ENCODE measurements at places on chromosomes 6 and 20. TPM values are rescaled to one million over a fixed set of nuclear protein-coding genes. Genes with fewer than 3 reads are reported as not detected.

DNA sequence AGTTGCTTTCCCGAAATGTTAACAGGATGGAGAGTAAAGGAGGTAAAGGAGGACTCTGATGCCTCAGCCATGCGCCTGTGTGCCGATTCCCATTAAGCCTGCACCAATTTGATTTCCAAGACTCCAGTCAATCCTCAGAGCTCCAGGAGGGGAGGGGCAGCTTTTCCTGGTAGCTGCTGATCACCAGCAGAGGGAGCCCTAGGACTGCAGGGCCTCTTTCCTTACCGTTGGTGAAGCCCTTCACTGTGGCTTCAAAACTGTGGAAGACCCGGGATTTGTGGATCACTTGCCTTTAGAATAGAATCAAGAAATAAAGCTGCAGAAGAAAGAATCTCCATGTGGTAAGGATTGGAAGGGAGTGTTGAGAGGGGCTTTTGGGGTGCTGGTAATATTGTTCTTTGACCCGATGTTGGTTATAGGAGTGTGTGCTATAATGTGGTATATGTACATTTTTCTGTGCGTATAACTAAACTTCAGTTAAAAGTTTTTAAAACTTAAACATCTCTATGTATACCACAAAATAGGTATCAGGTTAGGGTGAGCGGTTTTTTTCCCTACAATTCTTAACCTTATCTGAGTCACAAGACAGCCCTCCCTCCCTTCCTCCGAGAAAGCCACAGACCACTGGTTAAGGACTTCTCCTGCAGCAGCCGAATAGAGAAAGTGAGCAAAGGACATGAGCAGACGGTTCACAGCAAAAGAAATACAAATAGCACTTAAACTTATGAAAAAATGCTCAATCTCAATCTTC is 6.9 kb upstream of the OSER1 start:
- no peak for DNase-seq

GRCh38 chr6:56263596-56264315 is 16.4 kb upstream of the COL21A1 start:
- DNase-seq = no peak

DNA sequence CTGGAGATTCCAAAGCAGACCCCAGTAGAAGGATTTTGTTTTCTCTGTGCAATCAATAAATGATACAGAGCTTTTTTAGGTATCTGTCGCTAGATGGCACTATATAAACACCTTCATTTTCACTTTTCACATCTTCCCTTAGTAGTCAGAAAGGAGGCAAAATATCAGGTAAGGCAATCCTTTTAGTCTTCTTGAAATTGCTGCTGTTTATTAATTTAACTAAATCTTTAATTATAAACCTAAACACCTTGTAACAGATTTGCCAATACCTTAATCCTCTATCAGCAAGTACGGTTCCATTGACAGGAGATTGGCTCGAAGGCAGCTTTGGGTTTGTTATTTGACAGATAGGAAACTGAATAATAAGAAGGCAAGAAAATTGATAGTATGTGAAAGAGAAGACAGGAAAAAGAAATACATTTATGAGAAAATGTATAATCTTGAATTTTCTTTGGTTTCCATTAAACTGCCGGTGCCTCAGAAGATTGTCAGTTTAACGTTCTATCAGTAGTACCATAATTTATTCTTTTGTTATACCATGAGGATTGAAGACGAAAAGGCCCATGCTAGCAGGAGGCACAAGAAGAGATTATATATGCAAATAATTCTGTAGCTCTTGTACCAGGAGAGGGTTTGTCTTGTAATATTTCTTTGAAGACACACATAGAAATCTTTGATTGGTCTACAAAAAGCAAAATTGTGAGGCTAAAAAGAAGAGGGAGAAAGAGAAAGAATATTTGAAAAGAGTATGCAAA is 23.5 kb upstream of the IBTK start:
- DNase-seq = no peak

- no peak for DNase-seq
Observed at GRCh38 chr6:4010048-4010447, 68.9 kb downstream of the FAM217A start.

ARFGAP1 gene
- 60.8 TPM for total RNA-seq

DNA sequence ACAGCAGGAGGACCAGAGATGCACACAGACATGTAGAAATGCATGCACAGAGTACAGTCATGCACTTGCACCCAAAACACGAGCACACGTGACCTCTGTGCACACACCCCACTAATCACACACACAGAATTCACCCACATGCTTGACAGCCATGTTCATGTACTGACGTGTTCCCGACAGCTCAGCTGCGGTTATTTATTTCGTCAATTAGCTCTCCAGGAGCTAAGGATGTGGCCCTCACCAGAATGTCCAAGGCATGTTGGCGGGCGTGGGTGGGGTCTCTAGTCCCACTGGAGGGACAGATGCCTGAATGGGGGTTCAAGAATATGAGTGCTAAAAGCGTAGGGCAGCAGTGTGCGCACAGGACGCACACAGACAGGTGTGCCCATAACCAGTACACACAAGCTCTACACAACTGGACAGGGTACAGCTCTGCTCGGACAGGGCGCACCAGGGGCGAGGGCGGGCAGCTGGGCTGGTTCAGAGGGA is 571 bp upstream of the PRPF6 start:
- no peak for DNase-seq

CASS4 gene
- total RNA-seq = 3.1 TPM

GRCh38 chr6:139699911-139700310 is 325.5 kb upstream of the CITED2 start:
- DNase-seq = no peak

- DNase-seq = no peak
Observed at GRCh38 chr20:48359692-48360341, 468.0 kb downstream of the PREX1 start.

- DNase-seq = no peak
Observed at GRCh38 chr6:82371799-82372546, 8.4 kb downstream of the TPBG start.

DNA sequence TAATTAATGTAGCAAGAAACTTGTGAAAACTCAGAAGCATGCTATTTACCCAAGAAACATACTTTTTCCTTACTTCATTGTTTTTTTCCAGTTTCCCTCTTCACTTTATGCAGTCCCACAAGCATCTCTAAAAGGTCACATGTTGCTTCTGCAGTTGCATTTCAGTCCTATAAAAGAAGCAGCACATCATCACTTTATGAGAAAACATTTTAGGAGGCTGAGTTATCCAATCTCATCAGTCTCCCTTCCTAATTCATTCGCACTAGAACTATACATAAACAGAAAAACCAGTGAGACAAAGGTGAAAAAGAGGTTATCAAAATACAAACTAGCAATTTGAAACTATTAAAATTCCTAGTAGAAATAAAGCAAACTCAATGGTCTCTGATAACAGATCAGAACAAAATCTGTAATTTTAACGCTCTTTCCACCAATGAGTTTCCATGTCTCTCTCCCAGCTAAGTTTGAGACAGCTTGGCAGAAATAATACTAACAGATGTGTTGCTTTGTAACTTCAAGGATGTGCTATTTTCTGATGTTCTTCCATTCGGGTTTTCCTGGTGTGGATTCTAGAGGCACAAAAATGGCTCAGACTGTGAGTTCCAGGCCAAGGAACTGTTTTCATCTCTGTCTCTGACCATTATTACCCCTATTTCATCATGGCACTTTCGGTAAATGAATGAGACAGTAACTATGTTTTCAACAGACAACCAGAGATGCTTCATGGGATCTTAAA is 48.4 kb downstream of the ZHX3 start:
- DNase-seq = no peak

OPN5 gene
- total RNA-seq = not detected

DNA sequence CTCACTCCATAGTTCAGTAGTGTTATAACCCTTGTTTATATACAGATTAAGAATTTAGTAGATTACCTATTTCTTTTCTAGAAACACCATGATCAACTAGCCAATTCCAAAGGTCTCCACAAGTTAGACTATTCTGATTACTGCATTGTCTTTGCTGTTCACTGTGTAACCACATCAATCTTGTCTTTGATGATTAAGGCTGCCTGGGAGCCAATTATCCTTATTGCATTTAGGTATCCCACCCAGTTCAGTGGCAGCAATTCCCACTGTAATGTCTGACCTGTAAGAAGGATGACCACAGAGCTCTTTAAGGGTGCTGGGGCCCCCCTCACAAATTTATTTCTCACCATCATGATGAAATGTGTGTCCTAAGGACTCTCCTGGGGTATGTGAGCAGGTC is 40.2 kb downstream of the PKIB start:
- no peak for DNase-seq

- DNase-seq = no peak
Observed at GRCh38 chr6:64489763-64490162, 854.2 kb downstream of the PHF3 start.

DNA sequence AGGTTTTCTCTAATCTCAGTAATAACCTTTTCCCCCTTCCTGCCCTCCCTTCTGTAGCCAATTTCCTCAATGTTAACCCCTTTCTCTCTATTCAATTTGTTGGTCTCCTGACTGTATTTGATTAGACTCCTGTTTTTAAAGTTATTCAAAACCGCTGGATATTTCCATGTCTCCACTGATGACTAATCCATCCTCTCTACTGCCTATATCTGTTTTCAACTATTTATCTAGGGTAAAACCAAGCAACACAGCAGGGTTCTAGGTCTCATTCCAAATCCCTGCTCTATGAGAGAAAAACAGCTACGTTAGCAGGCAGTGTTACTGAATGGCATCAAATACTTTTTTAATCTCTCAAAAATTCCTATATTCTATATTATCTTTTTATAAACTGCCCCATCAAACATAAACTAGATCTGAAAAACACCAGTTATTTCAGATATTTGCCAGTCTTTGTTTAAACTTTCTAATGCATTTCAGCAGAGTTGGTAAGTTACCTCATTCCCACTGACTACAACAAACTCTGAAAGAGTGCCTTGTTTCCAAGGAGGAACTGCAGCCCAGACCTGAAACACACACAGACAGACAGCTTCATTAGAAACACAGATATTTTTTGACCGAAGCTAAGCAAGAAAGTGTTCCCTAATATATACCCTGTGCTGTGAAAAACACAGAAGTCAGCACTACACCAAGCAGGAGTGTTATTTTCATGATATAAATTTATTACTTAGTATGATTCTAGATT is 8.2 kb downstream of the RTN4IP1 start:
- DNase-seq = no peak

DNA sequence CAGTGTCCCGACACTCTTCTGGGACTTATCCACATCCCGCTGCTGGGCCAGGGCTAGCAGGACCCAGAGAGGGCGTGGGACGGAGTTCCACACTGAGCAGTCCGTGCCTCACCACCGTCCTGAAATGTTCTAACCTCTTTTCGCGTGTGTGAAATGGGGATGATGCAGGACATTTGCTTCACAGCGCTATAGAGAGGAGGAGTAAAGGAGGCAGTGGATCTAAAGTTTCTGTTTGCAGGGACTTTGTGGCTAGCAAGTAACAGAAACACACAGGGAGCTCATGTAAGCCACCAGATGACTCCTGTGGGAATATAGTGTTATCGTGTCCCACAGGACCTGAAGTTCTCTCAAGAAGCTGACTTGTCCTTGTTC is 634 bp downstream of the ITPA start:
- no peak for DNase-seq

MACROD2 gene
- 3.8 TPM for total RNA-seq

- no peak for DNase-seq
Observed at GRCh38 chr6:43040542-43041257, 13.0 kb downstream of the CUL7 start.

GRM1 gene
- total RNA-seq = not detected

DNA sequence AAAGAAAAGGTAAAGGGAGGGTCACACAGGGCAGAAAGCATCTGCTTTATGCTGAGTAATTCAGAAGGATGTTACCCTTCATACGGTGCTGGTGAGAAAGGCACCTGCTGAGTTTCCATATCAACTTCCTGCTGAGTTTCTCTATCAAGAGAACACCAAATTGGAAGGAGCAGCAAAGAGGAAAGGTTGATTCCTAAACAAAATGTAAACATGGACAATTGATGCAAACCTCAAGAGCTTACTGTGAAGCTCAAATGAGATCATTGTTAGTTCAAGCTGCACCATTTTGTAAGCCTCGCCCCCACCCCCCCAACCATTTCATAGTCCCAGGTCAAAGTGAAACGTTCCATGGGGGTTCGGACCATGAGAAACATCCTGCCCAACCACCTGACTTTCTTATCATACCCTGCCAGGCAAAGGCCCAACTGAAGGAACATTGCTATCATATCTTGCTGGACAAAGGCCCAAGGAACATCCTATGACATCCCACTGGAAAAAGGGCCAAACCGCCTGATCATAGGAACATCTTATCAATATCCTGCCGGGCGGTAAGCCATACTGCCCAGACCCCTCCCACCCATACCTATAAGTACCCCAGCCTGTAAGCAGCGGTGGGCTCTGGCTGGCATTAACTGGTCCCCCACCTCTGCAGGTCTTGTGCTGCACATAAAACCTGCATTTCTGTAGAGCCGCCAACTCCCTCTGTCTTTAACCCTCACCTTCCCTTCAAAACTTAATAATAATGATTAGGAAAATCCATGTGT is 171.6 kb downstream of the UBE3D start:
- DNase-seq = no peak

HLA-F gene
- 66.5 TPM for total RNA-seq

- no peak for DNase-seq
Observed at GRCh38 chr6:95819939-95820338, 195.8 kb upstream of the FUT9 start.
